Activated naive CD4-positive, alpha-beta T cell (primary cell): ENCODE measurements at places on chromosomes 16 and 17.
A peak's percentile ranks its signal among the peaks of the same experiment; 100 is the strongest.

DNA sequence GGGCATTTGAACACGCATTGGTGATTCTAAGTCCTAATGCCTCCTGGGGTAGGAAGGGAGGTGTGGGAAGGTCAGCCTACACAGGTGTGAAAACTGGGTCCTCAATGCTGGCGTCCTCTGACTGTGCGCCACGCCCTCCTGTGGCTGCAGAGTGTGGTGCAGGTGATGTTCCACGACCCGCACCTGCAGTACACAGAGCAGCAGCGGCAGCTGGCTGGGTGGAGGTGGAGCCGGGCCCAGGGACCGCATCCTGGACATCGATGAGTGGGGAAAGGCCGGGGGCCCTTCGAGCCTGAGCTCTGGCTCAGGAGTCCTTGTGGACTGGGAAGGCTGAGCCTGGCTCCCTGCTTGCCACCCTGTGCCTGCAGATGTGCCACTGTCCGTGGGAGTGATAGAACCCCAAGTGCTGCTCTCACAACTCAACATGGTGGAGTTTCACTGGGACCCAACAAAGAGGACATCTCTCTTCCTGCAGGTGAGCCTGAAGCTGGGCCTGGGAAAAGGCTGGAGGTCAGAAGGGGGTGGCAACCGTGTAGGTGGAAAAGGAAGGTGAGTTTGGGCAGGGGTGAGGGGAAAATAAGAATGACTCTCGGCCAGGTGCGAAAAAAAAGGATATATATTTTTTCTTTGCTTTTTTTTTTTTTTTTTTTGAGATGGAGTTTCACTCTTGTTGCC lies 14.0 kb upstream of the STAC2 start:
- peak; percentile 49 for DNase-seq

- DNase-seq, result peak; percentile 53
Observed at GRCh38 chr17:79087428-79088143, 13.0 kb downstream of the ENGASE start.

- no peak for DNase-seq
Observed at GRCh38 chr16:12100124-12100647, 123.7 kb downstream of the SNX29 start.

- no peak for DNase-seq
Observed at GRCh38 chr16:10847176-10847575, 28.6 kb upstream of the TVP23A start.

DNA sequence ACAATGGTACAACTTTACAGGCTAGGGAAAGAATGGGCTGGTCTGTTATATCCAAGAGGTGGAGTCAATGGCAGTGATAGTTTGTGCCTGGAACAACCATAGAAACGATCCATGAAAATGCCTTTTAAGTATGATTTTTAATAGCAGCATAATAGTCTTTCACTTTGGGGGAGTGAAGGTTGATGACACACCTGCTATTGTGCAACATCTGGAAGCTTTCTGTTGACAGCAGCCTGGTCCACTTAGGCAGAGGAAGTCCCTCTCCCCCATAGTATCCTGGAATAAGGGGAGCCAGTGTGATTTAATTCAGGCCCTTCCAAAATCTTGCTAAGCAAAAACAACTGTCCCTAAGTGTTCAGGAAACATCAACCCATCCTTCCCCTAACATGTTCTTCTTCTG lies 56.3 kb upstream of the HS3ST4 start:
- no peak for DNase-seq

DNA sequence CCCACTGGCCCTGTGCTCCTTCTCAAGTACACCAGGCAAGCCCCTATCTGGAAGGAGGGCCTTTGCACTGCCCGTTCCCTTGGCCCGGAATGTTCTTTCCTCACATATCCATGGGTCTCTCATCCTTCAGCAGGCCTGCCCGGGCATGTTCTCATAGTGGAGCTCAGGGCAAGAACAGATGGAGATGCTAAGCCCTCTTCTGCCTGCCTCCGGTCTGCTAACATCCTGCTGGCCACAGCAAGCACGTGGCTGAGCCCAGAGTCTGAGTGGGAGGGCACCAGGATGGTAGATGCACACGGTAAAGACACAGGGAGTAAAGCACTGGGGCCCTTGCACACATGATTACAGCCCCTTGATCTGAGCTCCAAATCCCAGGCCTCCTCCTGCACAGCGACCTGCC lies 19.8 kb upstream of the ANKRD40CL start:
- DNase-seq, result no peak
